ENCODE measurements at places on chromosomes 12 and 14. TPM values are rescaled to one million over a fixed set of nuclear protein-coding genes. Genes with fewer than 3 reads are reported as not detected.

DNA sequence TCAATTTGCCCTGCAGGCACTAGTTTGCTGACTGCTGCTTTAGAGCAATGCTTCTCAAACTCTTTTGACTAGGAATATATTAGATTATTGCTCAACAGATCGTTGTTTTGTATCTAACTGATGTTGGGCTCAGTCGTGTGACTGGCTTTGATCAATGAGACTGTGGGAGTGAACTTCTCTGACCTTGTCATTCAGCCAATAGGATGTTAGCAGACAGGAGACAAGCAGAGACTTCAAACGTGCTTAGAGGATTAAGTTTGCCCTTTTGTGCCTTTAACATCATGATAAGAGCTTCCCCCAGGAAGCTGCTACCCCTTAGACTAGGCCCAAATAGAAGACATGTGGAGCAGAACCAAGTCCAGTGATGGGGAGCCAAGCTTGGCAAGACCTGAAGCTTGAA is 76.7 kb upstream of the ELK3 start:
- no peaks in the 10 kb centered on the region for H3K36me3 ChIP-seq
- H3K27ac ChIP-seq: no peak overlapping the region
- no peak overlapping the region for H3K4me3 ChIP-seq
- H3K4me1 ChIP-seq: peaks cover 6% of the 10 kb centered on the region

- H3K27me3 ChIP-seq: no peaks in the 10 kb centered on the region
- H3K27ac ChIP-seq: peak overlapping the region; percentile 82
- peak; percentile 85 for DNase-seq
- no peak overlapping the region for H3K4me3 ChIP-seq
- peaks cover 36% of the 10 kb centered on the region for H3K4me1 ChIP-seq
These were observed 3.7 kb downstream of the SELPLG start for GRCh38 chr12:108629824-108630476.

The WIF1 gene
- total RNA-seq: not detected

- no peak for DNase-seq
- no peak overlapping the region for H3K27ac ChIP-seq
- no peaks in the 10 kb centered on the region for H3K36me3 ChIP-seq
- no peak overlapping the region for H3K4me3 ChIP-seq
- no peaks in the 10 kb centered on the region for H3K27me3 ChIP-seq
These were observed 19.4 kb downstream of the ANO2 start for GRCh38 chr12:5925646-5926045.

The POTEG gene
- total RNA-seq: not detected

DNA sequence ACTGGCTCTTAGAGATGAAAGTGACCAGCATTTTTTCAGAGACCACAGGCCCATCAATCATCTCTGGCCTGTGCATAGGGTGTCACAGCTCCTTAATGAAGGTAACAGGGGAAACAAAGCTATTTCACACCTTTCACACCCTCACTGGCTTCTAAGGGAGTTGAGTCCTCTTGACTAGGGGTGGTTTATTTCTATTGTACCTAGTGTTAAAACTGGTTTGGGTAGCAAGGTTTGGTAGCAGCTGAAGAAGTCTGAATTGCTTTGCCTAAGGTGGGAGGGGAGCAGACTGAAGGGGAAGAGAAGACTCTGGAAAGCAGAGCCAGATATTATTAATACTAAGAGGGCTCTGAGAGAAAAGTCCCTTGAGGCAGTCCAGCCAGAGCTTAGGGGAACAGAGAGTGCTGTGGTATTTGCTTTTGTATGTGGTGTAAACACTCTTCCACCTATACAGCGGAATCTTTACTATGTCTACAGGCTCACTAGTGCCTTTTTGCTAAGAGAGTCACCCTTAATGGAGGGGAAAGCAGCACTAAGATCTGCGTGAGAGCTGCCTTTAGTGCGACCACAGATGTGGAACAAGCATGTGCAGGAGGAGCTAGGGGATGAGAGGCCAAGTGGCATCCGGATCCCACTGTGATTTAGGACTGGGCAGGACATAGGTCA is 95.8 kb downstream of the STXBP6 start:
- H3K4me1 ChIP-seq: no peaks in the 10 kb centered on the region
- DNase-seq: no peak
- H3K27ac ChIP-seq: no peak overlapping the region

- H3K4me1 ChIP-seq: no peaks in the 10 kb centered on the region
- peak; percentile 87 for DNase-seq
- H3K36me3 ChIP-seq: no peaks in the 10 kb centered on the region
These were observed 337.3 kb upstream of the E2F7 start for GRCh38 chr12:77402716-77403115.

GRCh38 chr14:89128311-89129026 is 288.6 kb downstream of the FOXN3 start:
- no peaks in the 10 kb centered on the region for H3K27me3 ChIP-seq
- no peaks in the 10 kb centered on the region for H3K36me3 ChIP-seq
- no peak overlapping the region for H3K27ac ChIP-seq

DNA sequence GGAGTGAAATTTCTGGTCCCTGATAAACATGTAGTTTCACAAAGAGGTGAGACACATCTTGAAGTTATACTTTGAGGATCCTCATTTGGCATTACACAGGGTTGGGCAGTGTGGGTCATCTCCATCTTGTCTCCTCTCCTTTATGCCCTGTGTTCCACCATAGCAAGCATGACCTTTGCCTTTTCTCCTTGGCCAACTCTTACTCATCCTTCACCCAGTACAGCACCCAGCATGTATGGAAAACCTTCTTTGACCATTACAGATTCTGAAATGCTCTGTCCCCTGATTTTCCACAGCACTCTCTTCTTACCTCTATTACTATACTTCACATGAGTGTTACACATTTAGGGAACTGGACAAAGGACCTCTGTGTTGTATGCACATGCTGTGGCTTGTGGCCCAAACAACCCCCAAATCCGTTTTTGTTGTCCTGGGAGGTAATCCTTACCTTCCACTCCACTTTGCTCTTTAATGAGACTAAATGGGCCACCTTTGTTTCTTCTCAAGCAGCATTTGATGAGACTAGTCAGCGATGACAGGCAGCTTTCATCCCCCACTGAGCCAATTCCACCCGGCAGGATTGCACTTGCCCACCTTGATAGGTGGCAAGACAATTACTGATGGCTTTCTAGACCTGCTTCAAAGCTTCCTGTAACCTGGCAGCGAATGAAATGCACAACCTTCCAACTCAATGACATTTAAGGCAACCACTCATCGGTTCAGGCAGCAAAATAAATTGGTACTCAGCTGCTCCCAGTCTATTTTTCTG is 163.5 kb downstream of the MON2 start:
- no peaks in the 10 kb centered on the region for H3K36me3 ChIP-seq
- no peak overlapping the region for H3K27ac ChIP-seq
- H3K4me3 ChIP-seq: no peak overlapping the region
- peaks cover 16% of the 10 kb centered on the region for H3K4me1 ChIP-seq
- no peak for DNase-seq
- no peaks in the 10 kb centered on the region for H3K27me3 ChIP-seq

DNA sequence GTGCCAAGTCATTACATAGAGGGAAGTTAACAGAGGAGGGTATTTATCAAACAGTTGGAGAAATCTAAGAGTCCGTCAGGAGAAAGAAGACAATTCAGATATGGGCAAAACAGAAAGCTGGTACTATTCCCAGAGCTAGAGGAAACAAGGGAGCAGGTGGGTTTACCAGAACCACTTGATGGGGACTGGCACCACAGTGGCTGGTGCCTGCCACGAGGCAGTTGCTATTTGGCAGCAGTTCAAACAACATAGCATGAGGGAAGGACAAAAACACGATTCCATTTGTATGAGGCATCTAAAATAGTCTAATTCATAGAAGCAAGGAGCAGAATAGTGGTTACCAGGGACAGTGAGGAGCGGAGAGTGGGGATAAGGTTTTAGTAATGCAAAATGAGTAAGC is 24.6 kb upstream of the KLRD1 start:
- H3K27me3 ChIP-seq: no peaks in the 10 kb centered on the region
- no peaks in the 10 kb centered on the region for H3K4me1 ChIP-seq
- no peak overlapping the region for H3K4me3 ChIP-seq
- no peak overlapping the region for H3K27ac ChIP-seq
- no peaks in the 10 kb centered on the region for H3K36me3 ChIP-seq
- no peak for DNase-seq

- no peak for DNase-seq
- H3K27me3 ChIP-seq: no peaks in the 10 kb centered on the region
- no peaks in the 10 kb centered on the region for H3K4me1 ChIP-seq
- H3K4me3 ChIP-seq: no peak overlapping the region
- H3K36me3 ChIP-seq: no peaks in the 10 kb centered on the region
These were observed 79.3 kb upstream of the NRXN3 start for GRCh38 chr14:78090864-78091263.

The OVCH1 gene
- total RNA-seq: not detected

GRCh38 chr14:47044841-47045240 is 393.3 kb upstream of the RPL10L start:
- H3K4me1 ChIP-seq: no peaks in the 10 kb centered on the region
- no peaks in the 10 kb centered on the region for H3K36me3 ChIP-seq
- peak; percentile 1 for DNase-seq
- no peak overlapping the region for H3K4me3 ChIP-seq

DNA sequence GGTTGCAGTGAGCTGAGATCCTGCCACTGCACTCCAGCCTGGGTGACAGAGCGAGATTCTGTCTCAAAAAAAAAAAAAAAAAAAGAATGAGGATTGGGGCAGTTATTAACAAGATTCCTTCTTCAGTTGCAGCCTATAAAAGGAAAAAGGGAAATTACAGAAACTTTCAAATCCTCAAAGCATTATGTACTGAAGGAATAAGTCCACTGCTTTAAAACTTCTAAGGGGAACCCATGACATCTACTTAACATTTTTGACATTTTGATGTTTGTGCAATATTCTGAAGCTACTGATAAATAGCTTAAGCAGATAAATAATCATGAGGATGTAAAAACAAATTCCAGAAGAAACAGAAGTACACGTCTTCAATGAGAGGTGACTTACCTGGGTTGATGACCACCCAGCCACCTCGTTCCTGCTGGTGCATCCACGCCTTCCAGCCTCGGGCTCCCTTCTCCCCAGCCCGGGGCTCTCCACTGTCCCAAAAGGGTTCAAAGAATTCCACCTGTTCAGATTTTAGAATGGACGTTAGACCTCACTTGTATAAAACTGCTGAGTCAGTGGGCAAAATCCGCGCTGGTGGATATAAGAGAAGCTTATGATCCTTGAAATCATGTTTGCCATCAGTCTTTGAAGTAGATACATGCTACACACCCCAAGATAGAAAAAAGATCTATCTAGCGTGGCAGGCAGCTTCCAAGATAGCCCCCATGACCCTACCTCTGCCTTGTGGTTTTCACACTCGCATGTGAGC is 33.7 kb downstream of the NRDE2 start:
- H3K36me3 ChIP-seq: peaks cover 13% of the 10 kb centered on the region
- H3K27me3 ChIP-seq: no peaks in the 10 kb centered on the region
- H3K4me1 ChIP-seq: no peaks in the 10 kb centered on the region
- no peak for DNase-seq

- no peaks in the 10 kb centered on the region for H3K4me1 ChIP-seq
- no peak overlapping the region for H3K27ac ChIP-seq
- no peaks in the 10 kb centered on the region for H3K36me3 ChIP-seq
- no peak for DNase-seq
- peaks cover 39% of the 10 kb centered on the region for H3K27me3 ChIP-seq
These were observed 13.4 kb upstream of the SLC6A12 start for GRCh38 chr12:227286-227915.

GRCh38 chr14:24390701-24391468 is 7.9 kb upstream of the NYNRIN start:
- no peak overlapping the region for H3K27ac ChIP-seq
- H3K27me3 ChIP-seq: no peaks in the 10 kb centered on the region
- no peak for DNase-seq
- H3K4me3 ChIP-seq: no peak overlapping the region

The KRT78 gene
- total RNA-seq: not detected

The GPR135 gene
- total RNA-seq: 6.7 TPM

DNA sequence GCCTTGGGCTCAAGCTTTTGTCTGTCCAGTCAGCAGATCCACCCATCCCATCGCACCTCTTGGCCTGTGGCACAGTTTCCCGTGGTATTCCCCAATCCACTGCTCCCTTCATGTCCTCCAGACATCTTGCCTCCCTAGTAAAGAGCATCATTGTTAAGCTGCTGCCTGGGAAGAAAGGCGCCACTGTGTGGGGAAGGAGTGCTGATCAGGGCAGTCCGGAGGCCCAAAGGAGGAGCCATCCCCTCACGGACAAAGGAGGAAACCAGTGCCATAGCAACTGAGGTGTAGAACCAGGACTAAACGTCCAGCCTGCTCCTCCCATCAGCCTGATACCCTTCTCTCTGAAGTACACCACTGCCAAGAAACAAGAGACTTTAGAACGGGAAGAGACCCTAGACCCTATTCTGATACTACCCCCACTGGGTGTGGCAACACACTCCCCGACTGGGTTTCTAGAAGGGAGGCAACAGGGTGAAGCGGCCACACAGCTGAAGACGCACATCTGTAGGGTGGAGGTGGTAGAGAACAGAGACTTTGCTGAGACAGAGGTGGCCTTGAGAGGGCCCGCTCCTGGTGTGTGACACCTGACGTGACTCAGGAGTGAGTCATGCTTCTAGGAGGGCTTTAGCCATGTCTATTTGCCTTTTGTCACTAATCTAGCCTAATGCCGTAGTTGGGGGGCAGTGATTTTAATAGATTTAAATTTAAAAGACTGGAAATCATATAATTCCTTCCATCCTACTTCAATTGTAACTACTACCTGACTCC is 185.0 kb downstream of the DPF3 start:
- H3K4me1 ChIP-seq: peaks cover 6% of the 10 kb centered on the region
- H3K4me3 ChIP-seq: no peak overlapping the region
- DNase-seq: no peak

DNA sequence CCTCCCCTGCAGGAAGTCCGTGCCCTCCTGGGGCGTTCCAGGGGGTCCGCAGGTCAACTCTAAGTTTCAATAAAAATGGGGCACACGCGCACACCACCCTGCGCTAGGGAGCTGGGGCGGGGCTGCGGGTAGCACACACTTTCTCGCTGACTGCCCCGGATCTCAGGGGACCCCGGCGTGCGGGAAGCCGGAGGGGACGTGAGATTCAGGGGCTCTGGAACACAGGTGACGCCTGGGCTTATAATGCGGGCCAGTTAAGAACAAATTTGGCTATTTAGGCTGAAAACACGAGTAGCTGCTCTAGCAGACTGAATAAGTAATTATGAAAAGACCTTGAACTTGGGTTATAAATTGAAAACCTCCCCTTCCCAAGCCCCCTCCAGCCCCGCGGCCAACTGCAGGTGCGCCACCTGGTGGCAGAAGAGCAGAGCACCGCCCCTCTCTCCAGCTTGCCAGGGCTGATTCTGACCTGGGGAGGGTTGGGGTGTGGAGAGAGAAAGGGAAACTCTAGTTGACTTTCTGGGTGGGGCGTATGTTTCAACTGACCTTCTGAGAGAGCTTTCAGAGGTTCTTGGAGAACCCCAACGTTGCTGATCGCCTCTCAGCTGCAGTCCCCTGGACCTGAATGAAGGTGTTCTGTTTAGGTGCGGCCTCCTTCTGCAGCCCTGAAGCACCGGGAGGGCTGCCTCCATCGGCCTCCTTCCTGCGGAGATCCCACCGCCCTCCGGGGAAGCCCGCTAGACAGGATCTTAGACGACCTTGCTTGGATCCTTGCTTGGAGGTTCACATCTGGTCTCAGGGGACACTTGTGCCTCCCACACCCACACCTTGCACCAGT is 118.4 kb upstream of the EVL start:
- H3K36me3 ChIP-seq: no peaks in the 10 kb centered on the region
- DNase-seq: no peak
- peaks cover 7% of the 10 kb centered on the region for H3K4me1 ChIP-seq
- H3K27me3 ChIP-seq: peaks cover 3% of the 10 kb centered on the region
- no peak overlapping the region for H3K4me3 ChIP-seq
- no peak overlapping the region for H3K27ac ChIP-seq

Data from astrocyte (in vitro differentiated cells and primary cell).